ENCODE measurements at places on chromosomes 4 and X.

GRCh38 chr4:81214144-81214880 lies 710 bp downstream of the PRKG2 start:
- peak; percentile 11 for DNase-seq

GRCh38 chr4:161160718-161161117 lies 1003.1 kb downstream of the FSTL5 start:
- no peak for DNase-seq

- no peak for DNase-seq
These were observed 184.0 kb upstream of the ANK2 start for GRCh38 chr4:112865443-112865842.

GRCh38 chr4:189771696-189772361 lies 168.8 kb upstream of the FRG1 start:
- no peak for DNase-seq

GRCh38 chrX:123169247-123169901 lies 14.7 kb upstream of the GRIA3 start:
- no peak for DNase-seq

DNA sequence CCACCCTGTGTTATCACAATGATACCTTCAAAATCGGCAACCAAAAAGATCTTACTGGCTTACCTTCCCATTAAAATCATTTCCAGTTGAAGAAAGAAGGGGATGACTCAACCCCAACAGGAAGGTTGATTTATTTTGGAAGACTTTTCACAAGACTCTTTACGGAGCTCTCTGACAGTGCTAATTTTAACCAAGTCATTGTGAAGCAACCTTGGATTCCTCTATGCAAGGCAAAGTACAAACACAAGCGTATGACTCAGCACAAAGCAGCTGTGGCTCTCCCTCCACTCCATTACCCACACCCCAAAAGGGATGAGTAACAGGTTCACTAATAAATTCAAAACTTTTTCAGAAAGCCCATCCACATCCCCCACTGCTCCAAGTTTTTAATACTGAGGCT lies 213.8 kb upstream of the FGF13 start:
- DNase-seq = no peak

DNA sequence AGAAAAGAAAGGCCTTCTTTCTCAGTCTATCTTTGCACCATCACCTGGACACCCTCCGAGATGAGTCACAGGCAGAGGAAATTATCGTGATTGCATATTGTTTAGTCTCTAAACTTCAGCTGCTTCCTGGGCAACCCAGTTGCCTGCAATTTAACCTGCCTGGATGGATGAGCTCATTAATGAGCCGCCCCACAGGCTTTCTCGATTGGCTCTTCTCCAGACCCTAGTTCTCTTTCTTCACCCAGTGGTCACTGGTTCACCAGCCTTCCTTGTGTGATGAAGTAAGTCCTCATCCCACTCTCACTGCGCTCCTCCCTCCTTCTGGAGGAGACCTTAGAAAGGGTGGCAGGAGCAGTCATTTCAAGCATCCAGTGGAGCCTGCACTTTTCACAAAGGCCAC lies 94.4 kb downstream of the SOWAHB start:
- no peak for DNase-seq

- DNase-seq = no peak
These were observed 141.6 kb downstream of the SPATA18 start for GRCh38 chr4:52192721-52193135.

- no peak for DNase-seq
These were observed 43.3 kb upstream of the MTNR1A start for GRCh38 chr4:186598686-186599085.

DNA sequence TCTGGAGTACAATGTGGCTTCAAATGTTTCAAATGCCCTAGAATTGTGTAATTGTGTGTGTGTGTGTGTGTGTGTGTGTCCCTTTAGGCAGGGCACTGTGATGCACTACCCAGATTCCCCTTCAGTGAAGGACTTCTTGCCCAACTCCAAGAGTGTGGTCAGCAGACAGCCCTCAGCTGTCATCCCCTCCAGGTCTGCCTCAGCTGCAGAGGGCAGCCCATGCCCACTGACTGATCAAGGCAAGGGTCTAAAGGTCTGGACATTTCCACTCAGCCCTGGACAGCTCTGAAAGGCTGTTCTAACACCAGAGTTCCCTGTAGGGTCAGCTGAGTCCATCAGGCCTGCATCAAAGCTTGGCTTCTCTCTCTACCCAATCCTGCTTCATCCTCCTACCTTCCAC lies 83.9 kb upstream of the USP9X start:
- no peak for DNase-seq

DNA sequence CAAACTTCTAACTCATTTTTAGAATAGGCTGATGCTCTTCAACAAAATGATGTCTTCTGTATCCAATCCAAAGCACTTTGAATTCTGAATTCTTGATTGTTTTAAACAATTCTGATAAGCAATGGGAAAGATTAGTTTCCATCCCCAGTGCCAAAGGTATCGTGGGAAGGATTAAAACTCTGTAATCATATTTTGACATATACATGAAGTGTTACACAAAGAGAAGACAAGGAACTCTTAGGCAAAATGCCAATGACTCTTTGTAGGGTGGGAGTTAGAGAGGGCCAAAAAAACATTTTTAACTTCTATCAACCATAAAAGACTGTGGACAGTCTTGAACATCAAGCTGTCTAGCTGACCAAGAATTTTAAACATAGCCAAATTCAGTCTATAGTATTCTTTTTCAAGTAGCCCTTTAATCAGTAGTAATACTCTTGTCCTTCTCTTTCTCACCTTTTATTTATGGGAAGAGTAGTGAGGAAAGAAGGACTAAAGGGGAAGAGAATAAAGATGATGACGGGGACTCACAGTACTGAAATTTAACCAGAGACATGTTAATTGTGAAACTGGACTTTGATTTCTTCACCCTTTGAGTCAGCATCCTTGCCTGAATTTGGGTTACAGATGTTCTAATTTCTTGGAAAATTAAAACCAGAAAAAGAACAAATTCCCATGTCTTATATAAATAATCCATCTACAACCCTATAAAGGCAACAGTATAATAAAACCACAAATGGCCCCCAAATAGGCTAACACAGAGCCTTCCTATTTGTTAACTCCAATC lies 51.8 kb upstream of the VEGFD start:
- DNase-seq = no peak

- DNase-seq = no peak
These were observed 16.6 kb downstream of the DCK start for GRCh38 chr4:71009890-71010588.

GRCh38 chrX:103697687-103698086 lies 11.2 kb upstream of the MORF4L2 start:
- DNase-seq = no peak

GRCh38 chr4:85200106-85200505 lies 233.6 kb upstream of the WDFY3 start:
- DNase-seq = no peak

GRCh38 chr4:140049024-140049848 lies 104.7 kb downstream of the MAML3 start:
- DNase-seq = peak; percentile 83

DNA sequence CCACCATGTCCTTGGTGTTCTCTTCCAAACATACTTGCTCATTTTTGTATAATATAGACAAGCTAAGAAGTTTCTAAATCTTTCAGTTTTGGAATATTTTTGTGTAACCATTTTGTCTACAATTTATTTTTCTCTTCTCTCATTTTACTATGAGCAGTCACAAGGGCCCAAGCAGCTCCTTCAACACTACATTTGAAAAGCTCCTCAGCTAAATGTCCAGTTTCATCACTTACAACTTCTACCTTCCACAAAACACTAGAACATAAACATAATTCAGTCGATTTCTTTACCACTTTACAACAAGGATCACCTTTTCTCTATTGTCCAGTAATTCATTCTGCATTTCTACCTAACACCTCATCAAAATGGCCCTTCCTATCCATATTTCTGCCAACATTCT lies 554.4 kb downstream of the RAB28 start:
- no peak for DNase-seq

GRCh38 chrX:17525762-17526555 lies 151.0 kb downstream of the NHS start:
- DNase-seq = peak; percentile 41

DNA sequence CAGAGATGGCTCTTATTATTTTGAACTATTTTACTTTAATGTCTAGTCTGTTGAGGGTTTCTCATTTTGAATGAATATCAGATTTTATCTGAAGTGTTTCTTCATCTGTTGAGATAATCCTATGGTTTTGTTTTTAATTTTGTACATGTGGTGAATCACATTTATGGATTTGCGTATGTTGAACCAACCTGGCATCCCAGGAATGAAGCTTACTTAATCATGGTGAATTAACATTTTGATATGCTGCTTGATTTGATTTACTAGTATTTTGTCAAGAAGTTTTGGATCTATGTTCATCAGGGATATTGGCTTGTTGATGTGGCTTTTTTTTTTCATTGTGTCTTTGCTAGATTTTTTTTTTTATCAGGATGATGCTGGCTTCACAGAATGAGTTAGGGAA lies 2390.9 kb downstream of the PCDH7 start:
- DNase-seq = no peak

DNA sequence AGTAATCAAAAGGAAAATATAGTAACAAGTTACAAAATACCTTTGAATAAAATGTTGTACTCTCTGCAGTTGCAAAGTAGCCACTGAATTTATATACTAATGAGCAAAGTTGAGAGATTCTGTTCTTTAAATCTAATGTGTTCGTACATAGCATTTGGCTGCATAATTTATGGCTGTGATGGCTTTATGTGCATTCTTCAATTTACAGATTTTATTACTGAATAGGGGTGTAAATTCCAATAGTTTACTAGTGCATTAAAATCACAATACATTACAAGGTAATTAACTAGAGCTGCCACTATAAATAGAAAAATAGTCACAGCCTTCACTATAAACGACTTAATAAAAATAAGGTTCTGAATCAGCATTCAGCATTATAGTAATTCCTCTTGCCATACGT lies 620.0 kb downstream of the ADGRL3 start:
- DNase-seq = no peak

GRCh38 chr4:88730811-88731210 lies 33.2 kb upstream of the NAP1L5 start:
- no peak for DNase-seq

DNA sequence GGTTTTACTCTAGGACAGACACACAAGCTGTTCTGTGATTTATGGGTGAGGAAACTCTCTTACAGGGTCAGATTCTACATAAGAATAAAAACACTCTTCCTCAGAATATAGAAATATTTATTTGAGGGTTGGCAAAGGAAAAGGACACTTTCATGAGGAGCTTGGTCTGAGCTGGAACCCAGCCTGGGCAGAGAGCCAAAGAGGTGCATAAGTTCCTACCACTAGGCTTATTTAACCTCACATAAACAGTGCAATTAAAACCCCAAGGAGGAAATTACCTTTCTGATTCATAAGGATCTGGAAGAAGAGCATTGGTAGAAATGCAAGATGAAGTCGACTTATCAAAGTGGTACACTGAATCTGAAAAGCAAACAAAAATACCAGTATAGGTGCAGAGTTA lies 32.9 kb downstream of the SETD7 start:
- no peak for DNase-seq

GRCh38 chr4:95506264-95506663 lies 42.5 kb downstream of the UNC5C start:
- no peak for DNase-seq

DNA sequence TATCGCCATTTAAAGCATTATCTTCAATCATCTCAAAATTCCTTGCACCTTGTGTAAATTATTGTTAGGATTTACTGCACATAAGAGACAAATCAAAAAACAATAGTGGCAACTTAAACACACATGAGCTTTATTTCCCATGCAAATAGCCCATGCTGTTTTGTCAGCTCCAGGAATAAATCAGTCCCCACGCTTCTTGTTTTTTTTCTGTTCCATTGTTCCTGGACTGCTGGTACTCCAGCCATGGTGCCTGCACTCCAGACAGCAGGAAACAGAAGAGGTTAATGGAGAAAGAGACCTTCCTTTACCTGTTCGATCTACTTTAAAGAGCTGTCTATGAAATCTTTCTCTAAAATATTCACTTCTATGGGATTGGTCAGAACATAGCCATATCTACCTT lies 1515.7 kb upstream of the TENM3 start:
- DNase-seq = no peak

GRCh38 chr4:18917689-18918088 lies 896.1 kb upstream of the LCORL start:
- no peak for DNase-seq

GRCh38 chr4:4591071-4591470 lies 49.2 kb upstream of the STX18 start:
- no peak for DNase-seq

- no peak for DNase-seq
These were observed 126.7 kb upstream of the OTUD4 start for GRCh38 chr4:145307120-145307519.

- DNase-seq = no peak
These were observed 780.7 kb upstream of the DIAPH2 start for GRCh38 chrX:95903975-95904374.

DNA sequence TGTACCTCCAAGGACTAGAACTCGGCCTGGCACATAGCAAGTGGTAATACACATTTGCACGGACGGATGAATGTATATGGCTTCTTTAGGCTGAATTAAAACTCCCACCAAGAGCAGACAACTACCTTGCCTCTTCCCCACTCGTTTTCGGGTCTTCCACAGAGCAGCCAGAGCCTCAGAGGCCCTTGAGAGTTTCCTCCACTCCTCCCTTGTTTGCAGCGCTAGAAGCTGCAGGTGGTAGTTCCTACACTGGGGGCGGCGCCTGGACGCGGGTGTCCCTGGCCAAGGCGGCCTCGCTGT lies 10.2 kb upstream of the INTU start:
- DNase-seq = no peak

- DNase-seq = no peak
These were observed 136.8 kb downstream of the FAM53A start for GRCh38 chr4:1547131-1547855.

- DNase-seq = peak; percentile 90
These were observed 19.8 kb upstream of the S100P start for GRCh38 chr4:6673660-6674499.

- DNase-seq = no peak
These were observed 16.5 kb upstream of the CYBB start for GRCh38 chrX:37763400-37763799.

DNA sequence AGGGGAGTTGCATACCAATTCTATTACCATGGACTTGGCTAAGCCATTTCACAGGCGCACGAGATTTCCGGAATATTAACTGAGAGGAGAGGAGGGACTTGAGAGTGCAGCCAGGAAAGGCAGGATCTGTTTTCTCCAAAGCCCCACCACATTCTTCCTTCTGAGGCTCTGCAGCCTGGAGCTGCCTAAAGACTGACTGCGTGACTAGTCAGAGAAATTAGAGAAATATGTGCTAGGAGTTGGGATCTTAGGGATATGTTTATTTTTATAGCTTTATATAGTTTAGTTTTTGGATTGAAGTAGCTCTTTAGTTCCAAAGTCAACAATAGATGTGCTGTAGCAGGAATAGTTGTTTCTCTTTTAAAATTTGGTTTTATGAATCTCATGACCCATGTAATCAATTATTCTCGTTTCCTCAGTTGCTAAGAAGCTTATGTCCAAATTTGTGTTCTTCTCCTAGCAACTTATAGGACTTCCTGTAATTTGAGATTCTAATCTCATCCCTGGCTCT lies 300.1 kb upstream of the DDX53 start:
- no peak for DNase-seq

DNA sequence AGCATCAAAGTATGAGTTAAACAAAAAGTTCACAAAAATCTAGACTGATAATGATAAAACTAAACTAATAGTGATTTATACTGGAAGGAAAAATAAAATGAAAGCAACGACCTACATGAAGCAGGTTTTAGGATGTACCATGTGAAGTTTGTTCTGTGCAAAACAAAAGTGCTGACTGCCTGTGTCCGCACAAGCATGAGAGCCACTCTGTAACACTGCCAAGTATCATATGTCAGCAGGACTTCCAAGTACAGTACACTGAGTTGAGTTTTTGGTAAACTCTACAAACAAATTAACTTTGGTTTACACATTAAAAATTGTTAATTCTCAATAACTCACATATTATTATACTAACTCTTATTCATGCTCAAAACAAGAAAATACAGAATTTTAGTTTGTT lies 459.0 kb downstream of the PDGFC start:
- DNase-seq = no peak
